ENCODE measurements at places on chromosomes 11 and 22.

DNA sequence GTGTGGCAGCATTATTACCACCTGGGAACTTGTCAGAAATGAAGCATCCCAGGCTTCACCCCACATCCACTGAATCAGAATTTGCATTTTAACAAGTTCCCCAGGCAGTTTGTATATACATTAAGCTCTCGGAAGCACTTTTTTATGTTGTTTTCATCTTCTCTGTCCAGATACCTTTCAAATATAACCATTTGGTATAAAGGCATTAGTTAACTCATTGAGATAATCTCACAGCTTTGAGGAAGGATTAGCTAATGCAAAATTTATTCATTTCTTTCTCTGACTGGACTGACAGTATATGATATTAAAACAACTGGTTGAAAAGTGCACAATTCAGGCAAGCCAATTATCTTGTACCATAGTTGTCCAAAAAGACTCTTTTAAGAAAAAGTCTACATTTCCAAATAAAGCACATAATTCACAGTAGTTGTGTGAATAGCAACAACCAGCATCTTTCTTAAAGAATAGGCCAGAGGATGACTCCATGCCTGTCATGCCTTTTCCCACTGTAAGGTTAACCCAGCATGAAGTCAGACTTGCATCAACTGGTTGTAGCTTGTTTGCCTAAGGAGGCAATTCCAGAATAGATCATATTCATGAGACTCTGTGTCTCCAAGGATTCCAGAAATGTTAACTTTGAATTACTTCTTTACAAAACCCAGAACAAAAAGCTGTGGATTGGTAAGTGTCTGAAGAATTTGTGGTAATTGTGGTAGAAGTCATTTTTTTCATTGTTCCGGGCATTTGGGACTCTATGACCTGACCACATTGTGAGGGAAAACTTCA, 254.3 kb upstream of the SESN3 start:
- no peak for DNase-seq

DNA sequence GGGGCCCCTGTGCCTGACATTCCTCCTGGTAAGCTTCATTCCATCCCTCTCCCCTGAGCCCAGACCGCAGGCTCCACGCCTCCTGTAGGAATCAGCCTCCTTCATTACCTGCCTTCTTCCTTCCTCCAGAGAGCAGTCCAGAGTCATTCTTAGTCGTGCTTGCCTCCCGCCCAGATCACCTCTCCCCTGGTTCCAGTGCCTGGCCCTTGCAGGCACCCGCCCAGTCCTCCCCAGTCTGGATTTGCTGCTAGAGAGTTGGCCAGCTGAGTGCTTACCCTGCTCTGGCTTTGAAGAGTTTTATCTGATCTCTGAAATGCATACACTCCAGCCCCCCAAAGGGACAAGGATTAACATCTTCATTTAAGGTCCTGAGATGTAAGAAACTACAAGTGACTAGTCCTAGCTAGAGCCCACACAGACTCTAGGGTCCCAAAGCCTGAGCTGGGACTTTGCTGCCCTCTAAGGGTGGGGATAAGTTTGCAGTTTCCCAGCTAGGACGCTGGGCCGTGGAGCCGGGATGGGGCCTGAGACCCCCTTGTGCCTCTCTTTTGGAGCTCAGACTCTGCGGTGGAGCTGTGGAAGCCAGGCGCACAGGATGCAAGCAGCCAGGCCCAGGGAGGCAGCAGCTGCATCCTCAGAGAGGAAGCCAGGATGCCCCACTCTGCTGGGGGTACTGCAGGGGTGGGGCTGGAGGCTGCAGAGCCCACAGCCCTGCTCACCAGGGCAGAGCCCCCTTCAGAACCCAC, 1.6 kb downstream of the NR1H3 start:
- DNase-seq = no peak

- DNase-seq = no peak
These were observed 18.5 kb downstream of the COMMD9 start for GRCh38 chr11:36270701-36271100.

DNA sequence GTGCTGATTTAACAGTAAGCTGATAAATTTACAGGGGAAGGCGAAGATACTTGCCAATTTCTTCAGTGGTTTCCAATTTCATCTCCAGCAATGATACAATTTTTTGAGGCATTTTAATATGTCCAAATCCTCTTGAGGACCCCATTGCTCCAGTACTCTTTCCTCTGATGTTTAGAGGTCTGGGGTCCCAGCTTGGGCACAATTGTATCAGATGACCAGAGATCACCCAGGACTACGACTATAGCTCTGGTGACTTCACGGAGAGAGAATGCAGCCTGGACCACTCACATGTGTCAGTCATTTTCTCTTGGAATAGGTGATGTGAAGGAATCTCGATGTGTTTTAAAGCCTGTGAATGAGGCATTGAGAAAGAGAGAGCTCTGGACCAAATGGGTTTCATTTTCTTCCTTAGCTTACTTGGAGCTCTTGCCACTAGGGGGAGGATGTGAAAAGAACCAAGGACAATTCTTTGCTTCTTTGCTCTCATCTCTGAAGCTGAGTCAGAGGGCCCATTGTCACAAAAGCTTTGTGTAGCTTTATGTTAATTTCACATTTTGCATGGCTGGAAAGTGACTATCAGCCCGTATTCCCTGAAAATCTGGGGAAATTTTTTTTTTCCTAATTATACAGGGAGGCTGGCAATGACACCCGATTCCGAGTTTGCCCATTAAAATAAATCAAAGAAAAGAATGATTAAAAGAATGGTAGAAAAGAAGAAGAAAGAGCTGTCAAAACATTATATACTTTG, 6.7 kb upstream of the CCDC90B start:
- peak; percentile 12 for DNase-seq

DNA sequence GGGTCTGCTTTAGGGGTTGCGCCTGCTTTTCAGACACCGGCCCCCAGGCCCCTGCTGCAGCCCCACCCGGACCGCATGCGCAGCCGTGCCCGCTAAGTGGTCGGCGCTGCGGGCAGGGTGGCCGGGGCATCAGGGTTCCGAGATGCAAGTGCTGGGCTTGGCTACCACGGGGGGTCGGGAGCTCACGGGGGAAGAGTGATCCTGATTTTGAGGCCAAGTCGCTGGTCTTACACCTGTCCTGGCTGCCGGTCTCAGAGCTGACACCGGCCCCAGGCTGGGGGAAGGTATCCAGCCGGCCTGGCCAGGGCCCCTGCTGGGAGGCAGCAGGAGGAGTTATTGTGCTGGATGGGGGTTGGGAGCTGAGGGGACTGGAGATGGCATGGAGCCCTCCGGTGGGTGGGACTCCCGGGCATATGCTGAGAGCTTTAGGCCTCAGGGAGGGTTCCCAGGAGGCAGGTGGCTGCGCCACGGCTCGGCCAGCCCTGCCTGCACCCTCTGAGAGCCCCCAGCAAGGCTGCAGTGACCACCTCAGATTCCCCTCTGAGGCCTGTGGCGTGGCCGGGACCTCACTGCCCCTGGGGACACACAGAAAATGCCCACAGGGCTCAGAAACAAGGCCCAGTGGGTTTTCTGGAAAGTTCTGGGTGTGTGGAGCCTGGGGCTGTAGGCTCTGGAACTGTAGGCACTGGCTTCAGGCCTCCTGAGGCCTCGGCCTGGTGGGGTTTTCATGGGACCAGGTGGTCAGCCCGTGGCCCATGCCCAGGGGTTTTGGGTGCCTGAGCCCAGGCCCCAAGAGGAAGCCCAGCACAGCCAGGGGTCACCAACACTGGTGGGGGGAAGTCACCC, 4.4 kb upstream of the MUC5AC start:
- DNase-seq = no peak

GRCh38 chr11:94112206-94112953, 16.3 kb upstream of the PANX1 start:
- DNase-seq = no peak

- no peak for DNase-seq
These were observed 8.3 kb downstream of the AP2A2 start for GRCh38 chr11:933936-934335.

GRCh38 chr22:27839057-27839660, 37.6 kb upstream of the MN1 start:
- no peak for DNase-seq

DNA sequence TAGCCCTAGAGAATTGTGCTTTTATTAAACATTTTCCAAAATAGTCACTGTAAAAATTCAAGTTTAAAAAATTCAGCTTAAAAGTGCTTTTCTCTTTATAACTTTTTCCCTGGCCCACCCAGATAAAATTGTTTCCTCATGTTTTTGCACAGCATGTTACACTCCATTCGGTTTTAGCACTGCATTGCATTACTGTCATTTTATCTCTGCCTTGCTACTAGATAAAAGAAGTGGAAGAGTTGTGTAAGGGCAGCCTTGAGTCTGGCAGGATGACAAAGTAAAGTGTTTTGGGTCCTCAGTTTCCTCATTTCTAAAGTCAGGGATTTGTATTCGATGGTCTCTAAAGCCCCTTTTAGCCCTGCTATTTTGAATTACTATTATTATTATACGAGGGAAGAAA, 99.8 kb downstream of the ATM start:
- no peak for DNase-seq

GRCh38 chr11:101401245-101401644, 182.6 kb downstream of the TRPC6 start:
- no peak for DNase-seq

DNA sequence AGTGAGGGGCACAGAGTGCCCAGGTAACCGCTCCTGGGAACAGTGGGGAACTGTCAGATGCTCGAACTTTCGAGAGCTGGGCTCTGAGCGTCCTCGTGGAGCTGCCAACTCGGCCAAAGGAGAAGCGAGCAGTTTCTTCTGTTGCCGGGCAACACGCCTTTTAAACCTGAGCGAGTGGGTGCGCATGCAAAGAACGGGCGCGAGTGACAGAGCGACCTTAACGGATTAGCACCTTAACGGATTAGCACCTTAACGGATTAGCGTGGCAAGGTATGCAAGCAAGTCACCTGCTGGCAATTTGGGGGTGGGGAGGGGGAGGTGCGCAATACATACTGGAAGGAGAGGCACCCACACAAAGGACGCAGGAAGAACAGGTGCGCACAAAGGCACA, 61.8 kb upstream of the PRODH start:
- DNase-seq = no peak

DNA sequence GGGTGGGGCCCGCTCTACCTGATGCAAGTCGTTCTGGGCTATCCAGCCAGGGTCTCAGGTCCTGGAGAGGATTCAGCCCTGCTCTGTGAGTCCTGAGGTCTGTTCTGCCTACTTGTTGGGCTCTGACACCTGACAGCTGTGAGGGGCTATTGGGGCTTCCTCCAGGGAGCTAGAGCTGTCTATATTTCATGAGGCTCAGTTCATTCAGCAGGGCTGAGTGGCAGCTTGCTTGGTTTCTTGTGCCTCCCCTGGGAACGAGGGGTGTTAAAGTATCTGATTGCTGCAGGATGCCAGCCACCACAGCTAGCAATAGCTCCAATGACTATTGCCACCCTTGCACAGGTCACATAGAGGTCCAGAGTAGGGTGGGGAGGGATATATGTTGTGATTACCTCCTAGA, 26.7 kb downstream of the INSC start:
- DNase-seq = no peak

GRCh38 chr11:113001709-113002108, 40.5 kb downstream of the NCAM1 start:
- DNase-seq = no peak

DNA sequence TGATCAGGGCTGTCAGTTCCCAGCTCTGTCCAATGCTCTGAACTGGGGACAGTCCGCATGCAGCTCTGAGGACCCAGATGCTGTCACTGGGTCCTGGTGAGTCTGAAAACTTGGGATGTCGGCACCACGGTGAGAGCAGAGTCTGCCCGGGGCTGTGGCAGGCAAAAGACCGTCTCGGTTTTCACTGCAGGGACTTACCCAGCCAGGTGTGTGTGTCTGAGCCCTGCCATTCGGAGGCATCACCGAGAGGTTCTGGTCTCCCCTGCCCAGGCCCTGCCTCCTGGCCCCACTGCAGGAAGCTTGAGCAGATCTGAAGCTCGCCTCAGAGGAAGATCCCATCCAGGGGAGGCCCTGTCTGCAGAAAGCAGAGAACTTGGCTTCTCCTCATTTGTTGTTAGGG, 5.2 kb downstream of the TP53AIP1 start:
- no peak for DNase-seq

All from GM18507 (cell line).